ENCODE measurements at places on chromosomes 7 and 10. TPM values are rescaled to one million over a fixed set of nuclear protein-coding genes. Genes with fewer than 3 reads are reported as not detected.
A peak's percentile ranks its signal among the peaks of the same experiment; 100 is the strongest.

DNA sequence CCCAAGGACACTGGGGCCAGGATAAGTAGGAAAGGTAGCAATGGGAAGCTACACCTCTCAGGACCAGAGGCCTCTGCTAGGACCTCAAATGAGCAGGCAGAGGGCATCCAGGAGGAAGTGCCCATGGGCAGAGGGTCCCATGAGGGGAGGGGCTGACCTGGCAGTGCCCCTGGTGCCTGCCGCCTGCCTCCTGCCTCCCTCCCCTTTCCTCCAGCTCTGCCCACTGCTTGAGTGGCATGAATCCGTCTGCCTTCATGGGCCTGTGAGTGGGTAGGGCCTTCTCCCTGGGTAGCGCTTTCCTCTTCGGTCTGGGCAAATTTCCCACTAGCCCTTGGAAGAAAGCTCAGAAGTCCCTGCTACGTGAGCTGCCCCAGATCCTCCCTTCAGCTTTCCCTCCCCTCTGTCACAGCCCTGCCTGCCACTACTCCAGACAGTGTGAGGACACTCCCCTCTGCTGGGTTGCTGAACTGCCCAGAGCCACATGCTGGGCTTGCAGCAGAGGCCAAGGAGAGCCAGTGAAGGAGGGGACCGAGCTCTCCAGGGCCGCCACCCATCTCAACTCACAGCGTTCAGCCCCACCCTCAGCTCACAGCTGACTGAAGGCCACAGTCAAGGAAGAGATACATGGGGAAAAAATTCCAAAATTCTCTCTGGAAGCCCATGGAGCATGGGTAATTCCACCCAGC, 141.4 kb downstream of the ARHGAP22 start:
- peak; percentile 55 for DNase-seq

- DNase-seq: no peak
Observed at GRCh38 chr10:31381766-31382316, 62.8 kb downstream of the ZEB1 start.

GRCh38 chr10:30587522-30588031, 42.0 kb downstream of the LYZL2 start:
- no peak for DNase-seq

Gene MACROH2A2
- total RNA-seq: 19.6 TPM

Gene GARIN1A
- total RNA-seq: 0.63 TPM
